ENCODE measurements at places on chromosomes 7 and 10.

GRCh38 chr10:96995851-96996250 is 163.8 kb downstream of the LCOR start:
- DNase-seq: no peak

- no peak for DNase-seq
These were observed 584.7 kb downstream of the GALNT17 start for GRCh38 chr7:71716690-71717089.

DNA sequence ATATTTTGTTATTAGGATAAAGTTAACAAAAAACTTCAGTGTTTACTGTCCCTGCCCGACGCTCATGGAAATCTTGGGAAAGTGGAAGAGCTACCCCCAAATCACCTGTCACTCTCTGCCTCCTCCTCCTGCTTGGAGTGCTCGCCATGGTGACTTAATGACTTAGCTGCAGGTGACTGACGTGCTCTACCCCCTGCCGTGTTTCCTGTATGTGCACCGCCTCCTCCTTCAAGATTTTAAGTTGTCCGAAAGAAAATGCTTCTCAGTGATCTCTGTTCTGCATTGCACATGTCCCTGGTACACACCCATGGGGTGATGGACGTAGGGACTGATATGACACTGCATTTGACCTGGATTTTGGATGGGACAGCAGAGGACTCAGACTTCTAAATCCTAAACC is 338.8 kb upstream of the SHH start:
- no peak for DNase-seq

DNA sequence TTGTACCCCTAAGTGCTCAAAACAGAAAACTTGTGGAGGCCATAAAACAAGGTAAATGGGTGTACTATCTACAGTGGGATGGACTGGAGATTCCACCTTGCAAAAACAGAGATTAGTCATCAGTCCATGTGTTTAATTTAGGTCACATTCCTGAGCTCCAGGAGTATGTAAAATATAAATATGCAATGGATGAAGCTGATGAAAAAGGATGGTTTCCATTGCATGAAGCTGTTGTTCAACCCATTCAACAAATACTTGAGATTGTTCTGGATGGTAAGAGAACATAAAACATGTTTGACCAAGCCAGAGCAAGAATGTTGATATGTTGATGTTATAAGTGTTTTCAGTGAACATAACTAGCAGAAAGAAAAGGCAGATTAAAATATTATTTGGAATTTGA is 14.6 kb downstream of the ASB15 start:
- no peak for DNase-seq

GRCh38 chr10:35421553-35422178 is 85.4 kb downstream of the CCNY start:
- DNase-seq: no peak

GRCh38 chr7:10934292-10934691 is 39.4 kb upstream of the PHF14 start:
- no peak for DNase-seq

GRCh38 chr7:25349283-25350017 is 121.2 kb upstream of the NPVF start:
- DNase-seq: no peak

DNA sequence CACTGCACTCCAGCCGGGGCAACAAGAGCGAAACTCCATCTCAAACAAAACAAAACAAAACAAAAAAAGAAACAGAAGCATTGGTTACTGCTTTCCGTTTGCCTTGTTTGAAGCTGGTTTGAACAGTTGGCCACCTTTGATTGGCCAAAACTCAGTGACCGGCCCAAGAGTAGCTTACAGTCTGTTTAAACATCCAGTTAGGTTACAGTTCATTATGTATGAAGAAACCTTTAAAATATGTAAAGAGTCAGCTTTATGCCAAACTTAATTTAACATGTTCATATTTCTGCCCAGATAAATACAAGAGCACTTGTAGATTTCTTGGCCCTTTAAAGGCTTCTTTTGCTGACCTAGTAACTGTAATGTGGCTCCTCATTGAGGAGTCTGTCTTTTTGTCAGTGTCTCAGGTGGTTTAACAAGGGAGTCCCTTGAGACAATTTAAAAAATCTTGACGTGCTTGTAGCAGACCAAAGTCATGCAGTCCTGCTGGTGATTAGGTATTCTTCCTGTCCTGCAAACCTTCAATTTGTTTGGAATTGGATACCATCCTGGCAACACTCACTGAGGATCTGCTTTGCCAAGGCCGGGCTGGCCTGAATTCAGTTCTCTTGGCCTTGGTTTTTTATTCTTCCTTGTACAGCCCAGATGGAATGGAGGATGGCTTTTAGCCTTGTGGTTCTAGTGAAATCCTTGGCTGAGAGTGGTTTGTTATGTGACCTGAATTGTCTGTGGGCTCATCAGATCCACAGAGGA is 128.9 kb downstream of the PLXDC2 start:
- DNase-seq: no peak

DNA sequence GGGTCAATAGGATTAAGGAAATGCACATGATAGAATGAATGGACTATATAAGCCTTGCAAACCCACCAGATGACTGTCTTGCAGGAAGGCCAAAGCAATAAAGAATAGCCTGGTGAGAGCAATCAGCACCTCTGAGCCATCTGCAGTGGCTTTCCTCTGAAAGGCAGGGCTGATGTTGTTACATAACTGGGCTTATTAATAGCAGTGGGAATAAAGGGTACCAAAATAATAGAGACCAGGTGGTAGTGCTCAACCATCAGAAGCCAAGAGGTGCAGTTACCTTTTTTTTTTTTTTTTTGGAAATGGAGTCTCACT is 16.8 kb upstream of the VPS26A start:
- no peak for DNase-seq

- DNase-seq: no peak
These were observed 4.5 kb upstream of the GRID1 start for GRCh38 chr10:86371116-86371515.

DNA sequence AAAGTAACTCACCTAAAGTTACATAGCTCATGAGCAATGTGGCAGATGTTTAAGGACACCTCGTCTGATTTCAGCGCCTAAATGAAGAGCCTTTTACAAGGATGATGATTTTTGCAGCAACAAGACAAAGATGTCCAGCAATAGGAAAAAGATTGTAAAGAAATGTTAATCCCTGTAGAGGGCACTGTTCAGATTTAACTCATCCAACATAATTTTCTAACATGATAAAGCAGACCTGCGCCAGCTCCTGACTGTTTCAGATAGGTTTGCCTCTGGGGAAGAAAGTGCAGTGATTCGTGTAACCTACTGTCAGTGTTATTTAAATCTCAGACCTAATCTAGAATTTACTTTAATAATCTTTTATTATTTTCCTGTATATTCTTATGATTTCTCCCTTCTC is 595.2 kb downstream of the AUTS2 start:
- DNase-seq: no peak

DNA sequence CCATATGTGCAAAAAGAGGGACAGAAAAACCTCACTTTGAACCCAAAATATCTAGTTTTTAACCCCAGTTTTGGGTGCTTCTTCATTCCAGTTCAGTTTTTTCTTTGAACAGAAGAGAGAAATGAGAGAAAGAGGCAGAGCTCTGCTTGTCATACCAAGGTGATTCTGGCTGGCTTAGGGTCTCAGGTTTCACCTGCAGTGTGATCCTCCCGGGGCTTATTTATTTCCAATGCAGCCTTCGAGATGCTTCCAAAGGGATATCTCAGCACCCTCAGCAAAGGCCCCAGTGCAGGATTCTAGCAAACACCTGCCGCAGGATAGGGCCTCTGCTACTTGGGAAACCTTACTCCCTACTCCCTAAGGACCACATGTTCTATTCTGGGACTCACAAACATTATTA is 131.3 kb downstream of the WDR11 start:
- DNase-seq: no peak

- no peak for DNase-seq
These were observed 474.4 kb upstream of the GALNT17 start for GRCh38 chr7:70657571-70657970.

GRCh38 chr7:74443543-74444247 is 10.0 kb upstream of the GTF2IRD1 start:
- no peak for DNase-seq

- DNase-seq: no peak
These were observed 14.4 kb downstream of the PKD2L1 start for GRCh38 chr10:100315615-100316014.

DNA sequence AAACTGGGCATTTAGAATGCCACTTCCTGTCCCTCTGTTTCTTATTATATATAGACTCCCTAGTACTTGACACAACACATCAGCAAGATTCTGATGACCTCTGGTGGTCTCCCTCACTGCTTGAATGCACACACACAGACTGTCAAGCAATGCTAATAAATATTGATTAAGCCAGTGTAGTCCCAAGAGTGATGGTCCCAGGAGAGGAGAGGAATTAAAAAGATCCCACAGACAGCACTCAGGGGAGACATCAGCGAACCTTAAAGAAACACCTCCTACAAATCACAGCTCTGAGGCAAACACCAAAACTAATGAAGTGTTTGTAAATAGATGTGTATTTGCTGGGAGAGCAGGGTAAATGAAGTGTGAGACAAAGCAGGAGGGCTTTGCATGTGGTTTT is 1291.2 kb downstream of the XPNPEP1 start:
- no peak for DNase-seq

DNA sequence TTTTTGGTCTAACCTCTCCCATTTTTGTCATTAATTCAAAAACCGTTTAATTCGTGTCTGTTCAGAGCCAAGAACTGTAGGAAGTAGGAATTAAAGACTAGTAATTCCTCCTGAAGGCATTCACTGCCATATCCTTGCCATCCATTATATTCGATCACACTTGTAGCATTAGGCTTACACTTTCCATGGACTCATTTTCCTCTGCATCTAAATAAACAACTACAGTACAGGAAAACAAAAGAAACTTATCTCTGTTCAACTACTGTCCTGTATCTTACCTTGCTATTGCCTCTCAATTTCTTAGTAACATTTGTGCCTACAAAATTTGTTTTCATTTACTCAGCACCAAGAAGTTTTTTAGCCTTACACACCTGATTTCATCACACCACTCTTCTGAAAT is 111.6 kb upstream of the SEMA3C start:
- DNase-seq: no peak

- DNase-seq: no peak
These were observed 767.4 kb upstream of the GHITM start for GRCh38 chr10:83371696-83372490.

DNA sequence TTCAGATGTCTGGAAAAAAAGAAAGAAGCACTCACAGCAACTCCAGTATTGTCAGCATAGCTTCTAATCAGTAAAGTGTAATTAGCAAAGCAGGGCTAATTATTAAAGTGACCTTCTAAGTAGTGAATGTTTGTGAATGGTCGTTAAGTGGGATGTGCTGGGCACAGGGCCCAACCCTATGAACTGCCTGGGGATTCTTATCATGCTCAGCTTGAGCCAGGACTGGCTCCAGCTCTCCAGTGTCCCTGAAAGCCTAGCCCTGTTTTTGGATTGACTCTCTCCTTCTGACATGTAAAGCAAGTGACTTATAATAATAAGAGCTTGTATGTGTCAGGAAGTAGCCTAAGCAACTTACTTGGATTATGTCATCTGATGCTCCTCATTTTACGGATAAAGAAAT is 9.5 kb upstream of the TBX20 start:
- no peak for DNase-seq

DNA sequence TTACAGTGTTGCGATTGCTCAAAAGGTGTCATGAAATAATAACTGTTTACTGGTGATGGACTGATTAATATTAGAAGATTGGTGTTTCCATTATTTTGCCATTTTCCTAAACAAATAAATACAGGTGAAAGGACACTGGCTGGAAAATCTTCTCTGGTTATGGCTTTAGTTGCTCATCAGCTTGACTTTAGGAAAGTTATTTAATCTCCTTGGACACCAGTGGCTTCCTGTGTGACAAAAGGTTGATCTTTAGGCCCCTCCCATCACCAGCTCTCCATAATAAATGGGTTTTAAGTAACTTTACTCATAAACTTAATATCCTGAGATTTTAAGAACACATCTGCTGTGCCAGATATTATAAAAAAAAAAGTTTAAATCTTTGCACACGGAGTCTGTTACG is 737 bp downstream of the CABCOCO1 start:
- DNase-seq: no peak

GRCh38 chr10:110514848-110515247 is 17.1 kb downstream of the DUSP5 start:
- DNase-seq: no peak

DNA sequence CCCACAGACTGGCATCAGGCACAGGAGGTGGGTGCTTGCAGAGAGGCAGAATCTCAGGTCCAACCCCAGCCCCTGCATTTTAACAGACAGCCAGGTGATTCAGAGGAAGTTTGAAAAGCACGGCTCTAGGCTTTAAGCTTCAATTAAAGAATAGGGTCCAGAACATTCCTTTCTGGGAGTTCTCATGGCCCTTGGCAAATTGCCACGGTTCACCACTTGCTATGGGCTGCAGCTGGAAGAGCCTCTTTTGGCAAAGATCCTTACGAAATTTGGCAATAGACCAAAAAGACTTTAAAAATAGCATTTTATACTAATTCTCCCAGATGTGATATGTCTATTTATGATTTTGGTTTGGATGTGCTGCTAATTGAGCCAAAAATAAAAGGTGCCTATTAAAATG is 148.1 kb downstream of the ITGA8 start:
- no peak for DNase-seq

- DNase-seq: no peak
These were observed 29.3 kb upstream of the SH3PXD2A start for GRCh38 chr10:103884681-103885139.

GRCh38 chr7:16644157-16644556 is 1.4 kb downstream of the ANKMY2 start:
- no peak for DNase-seq

GRCh38 chr7:99102809-99103690 is 40.9 kb downstream of the SMURF1 start:
- no peak for DNase-seq

DNA sequence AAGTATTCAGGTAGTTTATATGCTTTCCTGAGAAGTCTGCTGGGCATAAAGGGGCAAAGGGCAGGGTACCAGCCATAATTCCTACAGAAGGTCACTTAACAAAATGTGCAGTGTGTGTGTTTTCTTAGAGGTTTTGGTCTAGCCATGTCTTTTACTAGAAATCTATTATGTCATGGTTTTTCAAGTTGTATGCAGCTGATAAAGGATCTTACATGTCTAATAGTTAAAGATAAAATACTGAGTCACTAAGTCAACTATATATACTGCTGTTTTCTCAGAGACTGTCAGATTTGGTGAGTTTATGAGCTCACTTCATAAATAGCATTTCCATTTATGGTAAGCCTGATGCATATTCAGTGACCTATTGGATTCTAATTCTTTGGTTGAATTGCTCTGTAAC is 7.7 kb downstream of the CASP2 start:
- DNase-seq: no peak

DNA sequence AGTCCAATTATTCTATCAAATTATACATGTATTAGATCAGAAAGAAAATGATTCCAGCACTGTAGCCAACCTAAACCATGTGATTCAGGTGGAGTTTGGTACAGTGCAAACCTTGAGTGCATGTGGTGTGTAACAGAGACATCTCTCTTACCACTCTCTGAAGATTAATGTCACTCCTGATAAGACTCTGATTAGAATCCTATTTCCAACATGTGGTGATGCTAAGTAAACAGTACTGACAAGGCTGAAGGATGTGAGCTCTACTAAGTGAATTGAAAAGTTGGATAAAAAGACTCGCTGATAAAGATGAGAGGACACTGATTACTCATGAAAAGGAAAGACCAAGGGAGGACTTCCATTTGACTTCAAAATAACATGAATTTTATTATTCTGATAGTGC is 232.0 kb downstream of the SDK1 start:
- no peak for DNase-seq

- DNase-seq: no peak
These were observed 34.5 kb upstream of the EGR2 start for GRCh38 chr10:62850646-62851045.

All from central memory CD8-positive, alpha-beta T cell (primary cell).